ENCODE measurements at places on chromosomes 7 and 10. TPM values are rescaled to one million over a fixed set of nuclear protein-coding genes. Genes with fewer than 3 reads are reported as not detected.

CHST15 gene
- 38.3 TPM for total RNA-seq

TMEM209 gene
- 8.0 TPM for total RNA-seq

PLA2G12B gene
- total RNA-seq: 0.05 TPM

WIPF3 gene
- total RNA-seq: 0.35 TPM

COL17A1 gene
- 0.89 TPM for total RNA-seq

DNA sequence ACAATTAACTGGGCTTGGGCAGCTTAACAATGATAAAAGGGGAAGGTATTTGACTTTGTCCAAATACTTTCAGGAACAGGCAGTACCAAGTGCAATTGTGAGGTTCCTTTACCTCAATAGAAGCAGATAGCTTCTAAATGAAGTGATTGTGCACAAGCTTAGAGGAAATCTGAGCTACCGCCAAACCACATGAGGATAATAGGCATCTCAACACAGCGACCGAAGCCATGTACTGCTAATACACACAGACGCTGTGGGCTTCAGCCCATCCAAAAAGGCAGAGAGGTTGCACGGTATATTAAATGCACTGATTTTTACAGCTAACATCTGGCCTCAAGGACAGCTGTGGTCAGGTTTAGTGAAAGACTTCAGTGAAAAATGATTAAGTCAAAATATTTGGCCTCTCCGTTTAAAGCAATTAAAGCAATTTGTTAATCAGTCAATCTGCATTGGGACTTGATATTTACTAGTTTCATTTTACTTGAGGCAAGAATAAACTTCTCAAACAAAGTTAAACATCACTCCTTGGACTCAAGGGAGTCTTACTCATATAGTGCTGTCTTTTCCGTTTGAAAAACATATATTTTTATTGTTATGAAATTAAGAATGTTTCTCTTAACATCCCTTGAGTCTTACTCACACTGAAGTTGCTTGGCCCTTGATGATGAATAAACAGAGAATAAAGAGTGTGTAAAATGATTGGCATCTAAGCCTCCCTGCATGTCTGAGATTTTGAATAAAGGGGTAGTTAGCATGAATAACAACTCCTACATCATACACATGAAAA, 306.3 kb downstream of the C7orf25 start:
- no peak for DNase-seq
